Activated naive CD8-positive, alpha-beta T cell treated with anti-CD3 and anti-CD28 coated beads, Interleukin-2, amount 50 U/mL, for 16 hours (primary cell): ENCODE measurements at places on chromosomes 7 and 10.

DNA sequence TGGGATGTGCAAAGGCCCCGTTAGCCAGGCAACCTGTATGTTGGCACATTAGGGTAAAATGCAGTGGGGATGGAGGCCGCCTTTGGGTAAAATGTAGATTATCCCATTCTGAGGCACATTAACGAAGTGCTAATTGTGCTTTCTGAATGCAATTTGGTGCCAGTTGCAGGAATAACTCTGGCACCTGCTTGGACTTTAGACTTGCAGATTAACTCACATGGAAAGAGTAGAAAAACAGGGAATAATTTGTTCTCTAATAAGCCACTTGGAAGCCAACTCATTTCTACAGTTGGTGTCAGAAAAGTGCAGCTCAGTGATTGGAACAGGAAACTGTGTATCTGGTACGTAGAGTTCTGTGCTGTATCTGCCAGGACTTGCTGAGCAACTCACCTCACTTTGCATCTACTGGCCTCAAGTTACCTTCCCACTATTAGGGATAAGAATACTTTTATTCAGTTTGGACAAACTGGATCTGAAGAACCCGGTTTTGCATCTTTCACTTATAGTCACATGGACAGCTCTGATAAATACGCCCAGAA, 377.4 kb upstream of the PODXL start:
- DNase-seq = no peak

DNA sequence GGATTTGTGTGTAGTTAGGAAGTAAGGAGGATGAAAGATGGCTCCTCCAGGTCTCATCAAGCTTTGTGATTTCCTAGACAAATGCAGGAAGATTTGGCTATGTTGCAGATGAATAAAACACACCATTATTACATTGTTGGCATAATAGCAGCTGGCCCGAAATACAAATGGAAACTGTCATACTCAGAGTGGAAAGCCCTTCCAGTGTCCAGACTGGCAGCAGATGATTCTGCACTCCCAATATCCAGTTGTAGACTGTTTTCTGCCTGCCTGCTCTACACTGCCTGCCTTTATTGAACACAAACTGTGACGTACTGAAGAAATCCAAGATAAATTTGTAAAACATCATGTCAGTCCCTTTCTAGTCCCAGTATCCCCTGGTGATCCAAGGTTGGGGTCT, 99.7 kb upstream of the FZD1 start:
- no peak for DNase-seq

GRCh38 chr7:93931655-93932054, 10.1 kb downstream of the GNG11 start:
- no peak for DNase-seq

GRCh38 chr7:116311816-116312471, 101.6 kb downstream of the TES start:
- DNase-seq = no peak

GRCh38 chr7:105910172-105910571, 33.8 kb upstream of the ATXN7L1 start:
- DNase-seq = no peak

- no peak for DNase-seq
Observed at GRCh38 chr7:1400371-1400770, 58.9 kb downstream of the MICALL2 start.

DNA sequence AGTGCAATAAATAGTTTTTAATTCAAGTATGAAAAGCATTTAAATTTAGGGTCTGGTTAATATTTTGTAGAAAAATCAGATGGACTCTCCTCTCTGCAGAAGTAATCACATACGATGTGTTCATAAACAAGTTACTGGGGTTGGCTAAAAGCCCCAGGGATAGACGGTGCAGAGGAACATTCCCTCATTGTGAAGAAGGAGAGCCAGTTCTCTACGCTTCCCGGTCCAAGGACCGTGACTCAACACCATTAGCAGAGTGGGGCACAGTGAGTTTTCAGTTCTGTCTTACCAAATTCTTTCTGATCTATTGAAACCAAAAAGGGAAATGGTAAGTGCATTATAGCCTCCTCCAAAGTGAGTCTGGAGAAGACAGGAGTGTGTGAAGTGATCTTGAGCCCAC, 327.8 kb downstream of the WDR37 start:
- no peak for DNase-seq

DNA sequence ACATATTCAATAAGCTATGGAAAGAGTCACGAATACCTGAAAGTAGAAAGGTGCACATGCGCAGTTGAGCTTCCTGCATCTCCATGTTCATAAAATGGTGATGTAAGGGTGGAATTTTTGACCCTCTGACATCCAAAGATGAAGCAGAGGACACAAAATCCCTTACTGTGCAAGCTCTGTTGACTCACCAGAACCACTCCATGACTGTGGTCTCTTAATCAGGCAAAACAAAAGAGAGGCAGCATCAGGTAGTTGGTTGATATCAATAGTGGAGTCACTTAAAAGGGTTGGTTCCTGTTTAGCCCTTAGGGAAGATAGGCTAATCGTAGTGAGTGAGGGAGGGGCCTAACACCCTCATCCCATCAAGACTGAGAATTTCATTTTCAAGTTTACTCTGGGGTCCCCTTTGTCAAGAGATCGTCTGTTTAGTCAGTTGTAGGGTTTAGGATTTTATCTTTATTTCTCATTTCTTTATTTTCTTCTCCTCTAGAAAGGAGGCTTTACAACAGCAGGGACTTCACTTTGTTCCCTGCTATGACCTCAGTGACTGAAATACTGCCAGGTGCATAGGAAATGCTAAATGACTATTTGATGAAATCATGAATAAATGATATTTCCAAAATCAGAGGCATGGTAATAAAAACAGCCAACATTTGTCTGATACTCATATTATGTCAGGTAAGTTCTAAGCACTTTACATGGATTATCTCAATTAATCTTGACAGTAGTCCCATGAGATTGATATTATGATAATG, 98.1 kb downstream of the CD36 start:
- DNase-seq = no peak

- DNase-seq = no peak
Observed at GRCh38 chr7:4616116-4616515, 66.0 kb upstream of the FOXK1 start.

DNA sequence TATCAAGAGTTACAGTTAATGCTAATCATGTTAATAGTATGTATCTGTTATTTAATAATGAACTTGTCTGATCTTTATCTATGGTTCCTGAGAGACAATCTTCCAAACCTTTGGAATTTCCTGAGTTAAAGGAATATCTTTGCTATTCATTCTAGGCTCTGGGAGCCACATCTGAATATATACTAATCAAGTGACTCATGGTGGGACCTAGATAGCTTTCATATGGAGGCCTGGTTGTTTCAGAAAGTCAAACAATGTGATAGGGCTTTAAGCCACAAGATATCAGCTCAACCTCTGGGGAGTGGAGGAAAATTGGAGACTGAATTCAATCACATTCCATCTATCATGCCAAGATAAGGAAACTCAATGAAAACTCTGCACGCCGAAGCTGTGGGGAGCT, 746.4 kb downstream of the TNS3 start:
- DNase-seq = no peak

DNA sequence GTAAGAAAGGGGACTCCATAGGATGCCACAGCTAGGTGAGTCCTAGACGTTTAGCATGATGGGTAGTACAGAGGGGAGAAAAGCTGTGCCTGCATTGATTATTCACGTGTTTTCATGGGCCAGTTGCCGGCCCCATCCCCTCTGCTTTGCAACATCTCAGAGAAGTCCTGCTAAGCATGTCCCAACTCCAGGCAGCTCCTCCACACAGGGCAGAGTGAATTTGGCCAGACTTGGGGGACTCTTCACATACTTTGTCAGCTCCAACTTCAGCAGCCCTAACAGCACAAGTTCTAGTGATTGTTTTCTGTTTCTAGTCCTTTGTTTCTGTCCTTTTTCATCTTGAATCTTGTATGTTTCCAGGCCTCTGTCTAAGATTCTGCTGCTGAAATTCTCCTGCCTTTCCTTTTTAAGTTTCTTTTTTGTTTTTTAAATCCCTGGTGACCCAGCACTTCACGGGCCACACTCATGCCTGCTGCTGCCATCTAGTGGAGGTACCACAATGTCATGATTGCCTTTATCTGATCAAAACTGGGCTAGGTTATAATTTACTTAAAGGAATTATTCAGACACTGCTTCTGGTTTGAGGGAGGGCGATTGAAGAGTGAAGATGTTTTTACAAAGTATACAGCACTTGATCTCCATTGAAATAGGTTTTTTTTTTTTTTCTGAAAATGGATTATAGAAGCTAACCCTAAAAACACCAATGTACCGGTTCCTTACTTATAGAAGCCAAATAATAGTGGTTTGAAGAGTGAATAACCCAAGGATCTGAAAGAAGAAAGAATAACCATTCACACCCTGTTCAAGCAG, 276.9 kb downstream of the CSTF2T start:
- DNase-seq = no peak

DNA sequence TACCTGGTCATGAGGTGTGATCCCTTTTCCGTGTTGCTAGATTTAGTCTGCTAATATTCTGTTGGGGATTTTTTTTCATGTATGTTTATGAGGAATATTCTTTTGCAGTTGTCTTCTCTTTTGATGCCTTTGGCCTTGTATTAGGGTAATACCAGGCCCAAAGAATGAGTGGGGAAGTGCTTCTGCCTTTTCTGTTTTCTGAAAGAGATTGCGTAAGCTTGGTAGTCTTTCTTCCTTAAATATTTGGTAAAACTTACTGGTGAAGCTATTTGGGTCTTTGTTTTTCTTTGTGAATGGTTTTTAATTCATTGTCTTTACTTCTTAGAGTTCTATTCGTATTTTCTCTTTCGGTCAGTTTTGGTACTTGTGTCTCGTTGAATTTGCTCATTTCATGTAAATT, 51.1 kb downstream of the SHH start:
- no peak for DNase-seq

- DNase-seq = no peak
Observed at GRCh38 chr7:55420530-55420929, 55.4 kb downstream of the LANCL2 start.

GRCh38 chr10:89838044-89838615, 136.7 kb downstream of the KIF20B start:
- DNase-seq = no peak

DNA sequence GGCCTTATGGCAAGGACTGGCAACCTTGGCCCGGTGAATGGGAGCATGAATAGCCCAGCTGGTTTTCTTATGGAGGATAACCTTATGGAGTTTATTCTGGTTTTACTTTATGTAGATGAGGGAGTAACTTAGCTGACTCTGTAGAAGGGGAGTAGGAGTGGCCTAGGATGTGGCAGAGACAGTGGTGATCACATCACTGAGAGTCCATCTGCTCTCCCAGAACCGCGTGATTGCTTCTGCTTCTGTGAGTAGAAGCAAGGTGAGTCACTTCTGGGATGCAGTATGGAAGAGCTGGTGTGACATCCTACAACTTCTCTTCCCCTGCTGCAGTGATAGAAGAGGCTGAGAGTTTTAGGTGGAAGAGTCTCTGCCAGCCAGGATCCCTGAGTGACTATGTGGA, 129.2 kb downstream of the RPS24 start:
- DNase-seq = no peak

- DNase-seq = no peak
Observed at GRCh38 chr10:71632896-71633600, 86.5 kb downstream of the C10orf105 start.

DNA sequence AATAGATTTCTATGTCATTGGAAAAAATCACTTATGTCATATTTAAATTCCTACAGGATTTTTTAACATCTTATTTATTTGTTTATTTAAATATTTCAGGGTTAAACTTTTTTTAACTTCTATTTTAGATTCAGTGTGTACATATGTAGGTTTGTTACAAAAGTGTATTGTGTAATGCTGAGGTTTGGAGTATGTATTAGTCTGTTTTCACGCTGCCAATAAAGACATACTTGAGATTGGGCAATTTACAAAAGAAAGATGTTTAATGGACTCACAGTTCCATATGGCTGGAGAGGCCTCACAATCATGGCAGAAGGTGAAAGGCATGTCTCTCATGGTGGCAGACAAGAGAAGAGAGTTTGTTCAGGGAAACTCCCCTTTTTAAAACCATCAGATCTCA, 65.4 kb downstream of the MGAM2 start:
- DNase-seq = no peak

GRCh38 chr7:21915140-21915539, 30.6 kb downstream of the CDCA7L start:
- DNase-seq = no peak

GRCh38 chr7:53119514-53119941, 84.1 kb downstream of the POM121L12 start:
- no peak for DNase-seq

GRCh38 chr7:149459540-149460452, 1.1 kb downstream of the ZNF777 start:
- no peak for DNase-seq

DNA sequence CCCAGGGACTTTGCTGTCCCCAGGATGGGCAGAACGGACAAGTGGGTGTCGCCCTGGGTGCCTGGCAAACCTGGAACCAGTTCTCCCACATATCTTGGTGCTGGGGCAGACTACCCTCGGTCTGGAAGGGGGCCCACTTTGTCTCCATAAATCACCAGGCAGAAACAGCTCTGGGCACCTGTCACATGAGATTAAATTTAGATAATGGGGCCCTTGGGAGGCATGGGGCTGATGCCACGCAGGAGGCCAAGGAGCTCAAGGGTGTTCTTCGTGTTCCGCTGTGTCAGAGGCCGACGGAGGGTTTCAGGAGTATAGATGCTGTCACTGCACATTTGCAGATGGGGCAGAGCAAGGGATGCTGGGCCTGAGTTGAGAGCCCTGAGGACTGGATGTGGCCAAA, 72.7 kb downstream of the TMEM130 start:
- DNase-seq = no peak
